GM19239 (cell line): ENCODE measurements at places on chromosomes 13 and 19.

- no peak for DNase-seq
These were observed 70.6 kb downstream of the FGF9 start for GRCh38 chr13:21741396-21741979.

- no peak for DNase-seq
These were observed 136.3 kb upstream of the SERP2 start for GRCh38 chr13:44237276-44237767.

DNA sequence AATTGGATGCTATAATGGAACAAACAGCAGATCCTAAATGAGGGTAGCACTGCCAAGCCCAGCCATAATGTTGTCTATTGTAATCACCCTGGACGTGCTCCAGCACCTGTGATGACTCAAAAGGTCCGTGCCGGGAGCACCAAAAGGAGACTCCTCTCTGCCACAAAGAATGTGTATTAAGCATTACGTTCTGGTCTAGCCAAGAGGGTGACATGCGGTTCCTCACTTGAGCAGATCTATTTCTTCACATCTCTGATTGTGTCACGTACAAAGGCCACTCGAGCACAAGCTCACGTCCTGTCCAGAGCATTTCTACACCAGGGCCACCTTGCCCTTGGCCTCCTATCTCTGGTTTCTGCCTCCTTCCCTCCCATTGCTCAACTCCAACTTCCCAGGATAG lies 219.9 kb upstream of the IRS2 start:
- DNase-seq: no peak

GRCh38 chr19:5436106-5436947 lies 18.9 kb upstream of the ZNRF4 start:
- no peak for DNase-seq

- no peak for DNase-seq
These were observed 125.3 kb downstream of the TM9SF2 start for GRCh38 chr13:99626461-99627082.

DNA sequence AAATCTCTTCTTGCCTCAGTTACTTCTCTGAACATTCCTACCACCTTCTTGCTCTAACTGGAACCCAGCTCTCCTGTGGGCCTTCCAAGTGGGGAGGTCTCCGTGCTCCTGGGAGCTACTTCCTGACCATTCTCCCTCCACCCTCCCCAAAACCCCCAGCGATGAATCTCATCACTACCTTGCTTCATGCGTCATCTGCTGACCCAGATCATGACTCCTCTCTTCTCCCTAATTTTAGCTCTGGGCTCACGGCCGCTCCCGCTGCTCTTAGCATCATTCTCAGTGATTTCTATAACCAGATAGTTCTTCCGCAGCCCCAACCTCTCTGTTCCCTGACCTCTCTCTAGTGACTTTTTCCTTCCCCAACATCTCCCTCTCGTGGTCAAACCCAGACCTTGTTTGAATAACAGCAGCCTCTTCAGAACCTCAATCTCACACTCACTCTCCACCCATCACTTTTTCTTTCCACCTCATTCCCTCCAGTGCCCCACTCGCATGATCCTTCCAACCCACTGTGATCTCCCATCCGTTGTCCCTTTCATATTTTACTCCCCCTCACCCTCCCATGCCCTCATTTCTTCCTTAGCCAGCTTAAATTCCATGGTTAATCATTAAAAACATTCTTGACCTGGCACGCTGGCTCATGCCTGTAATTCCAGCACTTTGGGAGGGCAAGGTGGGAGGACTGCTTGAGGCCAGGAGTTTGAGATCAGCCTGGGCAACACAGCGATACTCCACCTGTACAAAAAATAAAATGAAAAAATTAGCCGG lies 21.8 kb downstream of the MRPS12 start:
- peak; percentile 32 for DNase-seq

GRCh38 chr13:30861163-30861562 lies 44.9 kb upstream of the MEDAG start:
- no peak for DNase-seq

- no peak for DNase-seq
These were observed 1.1 kb downstream of the FOXO1 start for GRCh38 chr13:40665126-40666044.
